ENCODE measurements at places on chromosomes 3 and 15.

DNA sequence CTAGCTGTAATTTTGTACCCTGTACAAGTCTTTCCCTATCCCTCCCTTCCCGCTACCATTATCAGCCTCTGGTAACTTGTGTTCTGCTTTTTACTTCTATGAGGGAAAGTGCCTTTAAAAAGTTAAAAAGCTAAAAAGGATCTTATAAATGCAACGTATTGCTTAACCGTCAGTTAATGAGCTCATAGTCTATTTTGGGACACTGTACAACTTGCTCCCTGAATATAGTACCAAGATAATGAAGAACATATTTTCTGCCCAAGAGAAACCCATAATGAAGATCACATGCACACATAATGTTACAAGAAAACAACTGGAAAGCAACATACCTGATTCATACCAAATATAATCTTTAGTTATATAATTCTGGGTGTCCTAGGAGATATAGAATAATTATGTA, 22.6 kb downstream of the ZIC1 start:
- no peak for DNase-seq

- no peak for DNase-seq
Measured at GRCh38 chr3:16239780-16240179, 25.0 kb downstream of the DPH3 start.

DNA sequence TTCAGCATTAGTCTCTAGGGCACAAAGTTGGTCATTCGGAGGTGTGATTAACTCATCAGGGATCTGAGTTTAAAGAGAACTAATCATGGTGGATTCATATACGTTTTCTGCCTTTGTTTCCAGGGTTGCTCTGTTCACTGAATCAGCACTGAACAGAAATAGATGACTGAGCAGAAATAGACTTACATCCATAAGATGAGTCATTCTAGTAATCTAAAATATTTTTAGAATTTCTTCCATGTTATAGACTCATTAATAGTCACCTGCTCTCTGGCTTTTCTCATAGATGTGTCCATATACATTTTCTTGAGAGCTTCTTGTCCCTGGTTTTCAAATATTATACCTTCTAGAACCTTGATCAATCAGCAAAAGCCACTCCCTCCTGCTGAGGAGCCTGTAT, 837.6 kb upstream of the DPPA4 start:
- DNase-seq = no peak

- DNase-seq = no peak
Measured at GRCh38 chr3:29279806-29280205, 1.1 kb upstream of the RBMS3 start.

GRCh38 chr3:26560081-26560480, 62.5 kb upstream of the LRRC3B start:
- no peak for DNase-seq

- no peak for DNase-seq
Measured at GRCh38 chr3:30231277-30232141, 374.9 kb upstream of the TGFBR2 start.

GRCh38 chr3:28726840-28727239, 378.2 kb upstream of the AZI2 start:
- DNase-seq = no peak

DNA sequence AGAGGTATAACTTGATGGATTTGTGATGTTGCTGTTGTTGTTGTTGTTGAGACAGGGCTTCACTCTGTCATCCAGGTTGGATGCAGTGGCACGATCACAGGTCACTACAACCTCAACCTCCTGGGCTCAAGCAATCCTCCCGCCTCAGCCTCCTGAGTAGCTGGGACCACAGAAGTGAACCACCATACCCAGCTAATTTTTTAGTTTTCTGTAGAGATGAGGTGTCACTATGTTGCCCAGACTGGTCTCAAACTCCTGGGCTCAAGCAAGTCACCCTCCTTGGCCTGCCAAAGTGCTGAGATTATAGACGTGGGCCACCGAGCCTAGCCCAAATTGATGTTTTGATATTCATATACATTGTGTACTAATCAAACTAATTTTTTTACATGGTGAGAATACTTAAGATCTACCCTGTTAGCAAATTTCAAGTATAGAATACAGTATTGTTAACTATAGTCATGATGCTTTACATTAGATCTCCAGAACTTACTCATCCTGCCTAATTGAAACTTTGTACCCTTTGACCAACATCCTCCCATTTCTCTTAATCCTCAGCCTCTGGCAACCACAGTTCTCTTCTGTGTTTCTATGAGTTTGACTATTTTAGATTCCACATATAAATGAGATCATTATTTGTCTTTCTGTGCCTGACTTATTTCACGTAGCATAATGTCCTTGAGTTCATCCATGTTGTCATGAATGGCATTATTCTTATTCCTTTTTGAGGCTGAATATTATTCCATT, 23.2 kb downstream of the LMCD1 start:
- DNase-seq = no peak

DNA sequence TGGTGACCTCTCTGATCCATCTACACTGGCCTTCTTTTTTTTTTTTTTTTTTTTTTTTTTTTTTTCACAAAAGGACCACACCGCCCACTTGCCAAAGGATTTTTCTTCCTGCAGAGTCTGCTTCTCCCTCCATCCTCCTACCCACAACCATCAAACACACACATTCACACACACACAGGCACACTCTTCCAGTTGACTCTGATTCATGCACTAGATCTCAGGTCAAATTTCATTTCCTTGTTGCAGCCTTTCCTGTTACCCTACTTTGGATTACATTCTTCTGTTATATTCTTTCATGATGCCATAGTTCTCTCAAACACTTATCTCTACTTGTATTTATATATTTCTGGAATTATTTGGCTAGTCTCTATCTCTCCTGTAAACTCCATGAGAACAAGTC, 133.9 kb downstream of the STAC start:
- no peak for DNase-seq

- DNase-seq = no peak
Measured at GRCh38 chr3:187828579-187829452, 83.5 kb upstream of the BCL6 start.

DNA sequence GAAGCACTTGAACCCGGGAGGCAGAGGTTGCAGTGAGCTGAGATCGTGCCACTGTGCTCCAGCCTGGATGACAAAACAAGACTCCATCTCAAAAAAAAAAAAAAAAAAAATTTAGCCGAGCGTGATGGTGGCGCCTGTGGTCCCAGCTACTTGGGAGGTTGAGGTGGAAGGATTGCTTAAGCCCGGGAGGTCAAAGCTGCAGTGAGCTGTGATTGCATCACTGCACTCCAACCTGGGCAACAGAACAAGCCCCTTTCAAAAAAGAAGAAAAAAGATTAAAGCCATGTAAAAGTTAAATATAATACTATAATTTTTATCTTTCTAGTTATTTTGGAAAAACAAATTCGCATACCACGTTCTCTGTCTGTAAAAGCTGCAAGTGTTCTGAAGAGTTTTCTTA, 61.9 kb upstream of the SKIL start:
- no peak for DNase-seq

- DNase-seq = no peak
Measured at GRCh38 chr3:78035131-78035641, 995.3 kb downstream of the ROBO2 start.

- no peak for DNase-seq
Measured at GRCh38 chr15:93037820-93038705, 50.9 kb downstream of the RGMA start.

DNA sequence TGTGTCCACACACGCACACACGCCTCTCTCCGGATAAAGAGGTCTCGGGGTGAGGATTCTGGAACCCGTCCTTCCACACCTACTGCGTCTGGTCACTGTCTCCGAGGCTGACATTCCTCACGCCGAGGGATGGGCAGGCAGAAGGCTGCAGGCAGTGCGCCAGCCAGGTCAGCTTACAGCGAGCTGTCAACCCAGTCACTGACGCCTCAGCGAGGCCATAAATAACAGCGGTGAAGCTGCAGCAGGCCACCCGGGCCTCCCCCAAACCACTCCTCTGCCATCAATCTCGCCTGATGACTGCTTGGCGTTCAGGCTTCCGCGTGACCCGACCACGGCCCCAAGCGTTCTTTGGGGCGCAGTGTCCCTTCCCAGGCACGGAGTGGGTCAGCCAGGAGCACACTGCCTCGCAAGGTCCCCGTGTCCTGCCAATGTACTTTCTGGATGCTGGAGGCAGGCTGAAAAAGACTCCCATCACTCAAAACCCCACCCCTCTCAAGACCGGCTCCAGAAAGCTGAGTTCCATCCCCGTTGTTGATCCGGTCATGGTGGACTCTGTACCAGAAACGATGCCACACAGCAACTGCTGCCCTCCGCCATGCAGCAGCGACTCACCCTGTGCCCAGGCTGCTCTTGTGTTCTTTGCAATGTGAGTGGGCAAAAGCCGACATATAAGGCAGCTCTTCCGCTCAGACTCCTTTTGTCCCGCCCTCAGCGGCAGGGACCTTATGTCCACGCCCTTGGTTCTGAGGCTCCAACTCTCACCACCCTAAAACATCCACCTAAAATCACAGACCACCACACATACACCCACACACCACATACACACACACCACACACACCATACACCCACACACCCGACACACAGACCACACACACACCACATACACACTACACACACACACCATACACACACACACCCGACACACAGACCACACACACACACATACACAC, 27.1 kb downstream of the CPN2 start:
- no peak for DNase-seq

DNA sequence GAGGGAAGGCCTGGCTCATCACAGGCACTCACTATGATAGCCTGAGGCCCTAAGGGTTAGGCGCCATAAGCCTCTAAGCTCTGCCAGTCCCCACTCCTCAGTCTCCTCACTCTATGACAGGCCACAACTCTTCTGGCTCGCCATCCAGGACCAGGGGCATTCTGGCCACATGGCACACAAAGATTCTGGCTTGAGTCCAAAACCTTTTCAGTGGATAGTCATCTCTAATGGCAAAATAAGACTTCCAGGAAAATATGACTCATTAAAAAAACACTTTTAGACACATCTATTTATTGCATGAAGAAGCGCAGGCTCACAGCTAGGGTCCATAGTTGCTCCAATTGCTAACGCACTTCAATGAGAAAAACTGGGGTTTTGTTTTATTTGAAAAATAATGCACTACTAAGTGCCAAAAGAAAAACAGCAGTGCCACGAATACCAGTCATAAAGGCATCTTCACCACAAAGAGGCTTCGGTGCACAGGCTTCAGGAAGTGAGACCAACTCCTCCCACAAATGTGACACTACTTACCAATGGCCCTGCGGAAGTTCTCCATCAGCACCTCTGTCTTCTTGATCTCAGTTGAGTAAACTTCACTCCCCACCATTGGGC, 11.1 kb downstream of the RUVBL1 start:
- DNase-seq = no peak

- DNase-seq = no peak
Measured at GRCh38 chr15:81962482-81962881, 83.3 kb downstream of the MEX3B start.

DNA sequence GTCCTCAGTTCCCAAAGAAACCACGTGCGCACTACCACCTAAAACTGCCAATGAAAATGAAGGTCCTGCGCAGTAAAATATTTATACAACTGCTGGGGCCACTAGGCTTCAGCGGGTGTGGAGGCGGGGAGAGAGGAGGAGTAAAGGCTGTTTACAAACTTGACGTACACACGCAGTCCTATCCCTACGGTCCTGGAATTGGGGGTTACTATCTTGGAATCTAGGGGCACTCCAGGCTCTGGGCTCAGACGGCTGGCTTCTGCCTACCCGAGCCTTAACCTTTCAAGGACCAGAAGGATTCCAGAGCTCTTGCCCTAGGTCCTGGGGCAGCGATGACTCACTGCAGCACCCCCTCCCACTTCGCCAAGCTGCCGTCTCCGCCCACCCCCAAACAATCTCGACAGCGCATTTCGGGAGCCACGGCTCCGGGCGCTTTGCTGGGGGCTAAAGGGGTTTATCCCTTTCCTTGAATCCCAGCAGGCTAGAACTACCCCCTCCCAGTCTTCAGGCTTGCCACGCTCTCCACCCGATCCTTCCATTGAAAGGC, 3.0 kb downstream of the ADAMTS9 start:
- DNase-seq = no peak

DNA sequence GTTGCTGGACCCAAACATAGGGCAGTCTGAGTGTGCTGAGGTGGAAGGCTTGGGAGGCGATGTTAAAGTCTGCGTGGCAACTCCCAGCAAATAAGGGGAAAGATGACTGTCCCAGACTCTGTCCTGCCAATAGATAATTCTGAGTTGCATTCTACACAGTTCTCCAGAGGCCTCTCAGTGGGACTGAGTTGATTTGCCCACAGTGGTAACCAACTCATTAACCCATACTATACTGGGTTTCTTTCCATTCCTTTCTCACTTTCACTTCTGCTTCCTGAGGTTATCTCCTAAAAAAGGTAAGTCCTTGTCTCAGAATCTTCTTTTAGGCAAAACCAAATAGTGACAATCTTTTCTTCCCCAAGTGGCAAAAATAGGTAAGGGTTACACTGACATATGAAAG, 549.9 kb upstream of the DPPA4 start:
- no peak for DNase-seq

Measured in CMK (cell line).